ENCODE measurements at places on chromosomes 6 and 20. TPM values are rescaled to one million over a fixed set of nuclear protein-coding genes. Genes with fewer than 3 reads are reported as not detected.

The TMEM74B gene
- 1.4 TPM for total RNA-seq

The RIPPLY2 gene
- not detected for total RNA-seq

The PTCRA gene
- not detected for total RNA-seq

The KIFC1 gene
- 45.2 TPM for total RNA-seq

The GPR63 gene
- total RNA-seq, result under 0.01 TPM

The DDO gene
- 0.84 TPM for total RNA-seq

The CDH4 gene
- total RNA-seq, result 3.6 TPM

The CLIC5 gene
- total RNA-seq, result 0.34 TPM

The CTNNBL1 gene
- 37.5 TPM for total RNA-seq

The RAET1G gene
- total RNA-seq, result 0.34 TPM

The CST2 gene
- total RNA-seq, result not detected

The HSPA12B gene
- total RNA-seq, result 50.2 TPM

The DCDC2 gene
- not detected for total RNA-seq

The NFKBIE gene
- 41.0 TPM for total RNA-seq

The POPDC3 gene
- 0.34 TPM for total RNA-seq

The CHRNA4 gene
- total RNA-seq, result not detected

The HLA-DOA gene
- total RNA-seq, result not detected

The GLP1R gene
- not detected for total RNA-seq

The JAG1 gene
- total RNA-seq, result 96.5 TPM

The SMAP1 gene
- total RNA-seq, result 16.3 TPM

The POM121L2 gene
- total RNA-seq, result not detected
